ENCODE measurements at places on chromosomes 11 and 22. TPM values are rescaled to one million over a fixed set of nuclear protein-coding genes. Genes with fewer than 3 reads are reported as not detected.
A peak's percentile ranks its signal among the peaks of the same experiment; 100 is the strongest.

The ELMOD1 gene
- total RNA-seq = not detected

DNA sequence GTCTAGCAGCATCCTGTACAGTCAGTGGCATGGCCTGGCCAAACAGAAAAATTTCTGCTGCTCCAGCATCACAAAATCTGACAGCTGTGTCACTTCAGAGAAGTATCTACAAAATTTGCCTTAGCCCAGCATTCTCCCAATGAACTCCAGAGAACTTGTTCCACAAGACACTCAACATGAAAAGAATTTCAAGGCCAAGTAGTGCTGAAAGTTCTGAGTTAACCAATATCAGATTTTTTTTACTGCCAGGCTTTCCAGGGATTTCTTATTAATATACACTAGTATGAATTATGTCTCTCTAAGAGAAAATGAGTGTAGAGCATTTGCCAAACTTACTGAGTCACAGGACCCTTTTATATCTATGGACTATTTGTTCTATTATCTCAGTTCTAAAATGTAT lies 68.8 kb downstream of the OR5AK2 start:
- H3K36me3 ChIP-seq = no peaks in the 10 kb centered on the region
- DNase-seq = no peak
- no peaks in the 10 kb centered on the region for H3K4me1 ChIP-seq
- no peaks in the 10 kb centered on the region for H3K27me3 ChIP-seq

GRCh38 chr11:10715571-10715970 lies 22.0 kb upstream of the IRAG1 start:
- peaks cover 22% of the 10 kb centered on the region for H3K27me3 ChIP-seq
- no peak overlapping the region for H3K4me3 ChIP-seq
- no peaks in the 10 kb centered on the region for H3K36me3 ChIP-seq
- no peak overlapping the region for H3K27ac ChIP-seq

The PTPMT1 gene
- 54.9 TPM for total RNA-seq

- peak; percentile 77 for DNase-seq
- peaks cover 33% of the 10 kb centered on the region for H3K27me3 ChIP-seq
- H3K36me3 ChIP-seq = no peaks in the 10 kb centered on the region
- H3K4me1 ChIP-seq = peaks cover 16% of the 10 kb centered on the region
Observed at GRCh38 chr11:60951904-60952741, at the start of gene SLC15A3. Gene SLC15A3 (minus strand): TSS chr11:60952176. CDS start chr11:60951551, 625 bp downstream.

Measured in activated CD4-positive, alpha-beta T cell treated with anti-CD3 and anti-CD28 coated beads, Interleukin-2, amount 10 ng/mL, durations not matched to agents 24 days and 14 days (primary cell).